ENCODE measurements at places on chromosomes 2 and 18. TPM values are rescaled to one million over a fixed set of nuclear protein-coding genes. Genes with fewer than 3 reads are reported as not detected.

DNA sequence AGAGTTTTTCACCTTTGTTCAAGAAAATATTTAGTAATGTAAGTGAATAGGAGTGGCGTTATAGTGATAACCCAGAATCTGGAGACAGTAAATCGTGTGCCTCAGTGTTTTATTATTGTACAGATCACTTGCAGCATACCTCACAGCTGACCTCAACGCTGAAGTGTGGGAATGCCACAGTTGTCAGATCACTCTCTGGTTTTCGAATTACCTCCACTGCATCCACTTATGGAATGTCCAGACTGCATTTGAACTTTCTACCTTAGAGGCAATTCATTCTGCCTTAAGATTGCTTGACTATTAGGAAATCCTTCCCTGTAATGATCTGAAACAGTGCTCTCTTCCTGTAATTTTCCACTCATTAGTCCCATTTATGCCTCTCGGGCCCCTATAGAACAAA lies 164.5 kb upstream of the ALPP start:
- DNase-seq = no peak

- DNase-seq = no peak
Observed at GRCh38 chr18:62506495-62507143, 16.2 kb upstream of the ZCCHC2 start.

- DNase-seq = no peak
Observed at GRCh38 chr2:231390667-231391066, 4.8 kb upstream of the B3GNT7 start.

DNA sequence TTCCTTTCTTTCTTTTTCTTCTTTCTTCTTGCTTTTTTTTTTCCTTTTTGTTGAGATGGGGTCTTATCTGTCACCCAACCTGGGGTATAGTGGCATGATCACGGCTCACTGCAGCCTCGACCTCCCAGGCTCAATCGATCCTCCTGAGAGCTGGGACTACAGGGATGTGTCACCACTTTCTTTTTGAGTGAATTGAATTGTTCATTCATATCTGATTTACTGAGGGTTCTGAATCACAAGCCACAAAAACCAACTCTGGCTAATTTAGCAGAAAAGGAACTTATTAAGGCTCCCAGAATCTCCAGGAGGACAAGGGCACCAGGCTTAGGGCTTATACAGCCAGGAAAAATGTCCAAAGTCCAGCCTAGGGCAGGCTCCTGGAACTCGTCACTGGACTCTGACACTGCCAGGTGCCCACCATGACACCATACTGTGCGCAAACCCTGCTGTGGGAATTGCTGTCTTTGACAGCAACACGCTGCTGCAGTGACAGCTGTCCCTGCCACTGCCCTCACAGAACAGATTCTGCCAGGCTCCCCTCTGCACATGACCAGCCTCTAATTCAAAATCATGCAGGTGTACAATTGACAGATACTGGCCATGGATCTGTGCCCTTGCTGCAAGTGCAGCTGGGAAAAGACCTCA lies 42.9 kb upstream of the EML6 start:
- DNase-seq = no peak

DNA sequence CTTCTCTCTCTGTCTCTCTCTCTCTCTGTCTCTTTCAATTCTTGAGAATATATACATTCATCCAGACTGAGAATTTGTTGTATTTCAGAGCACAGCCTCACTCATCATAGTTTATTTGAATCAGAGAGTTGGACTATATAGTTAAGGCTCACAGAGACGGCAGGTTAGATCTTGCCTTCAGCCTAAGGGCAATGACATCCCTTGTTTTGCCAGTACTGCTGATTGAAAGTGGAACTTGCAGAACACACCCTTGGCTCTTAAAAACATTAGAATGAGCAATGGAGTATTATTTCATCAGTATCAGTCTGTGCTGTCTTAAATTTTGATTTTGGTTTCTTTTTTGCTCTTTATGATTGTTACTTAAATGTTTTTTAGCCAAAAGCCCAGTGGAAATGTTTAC lies 62.0 kb upstream of the DSG1 start:
- no peak for DNase-seq

DNA sequence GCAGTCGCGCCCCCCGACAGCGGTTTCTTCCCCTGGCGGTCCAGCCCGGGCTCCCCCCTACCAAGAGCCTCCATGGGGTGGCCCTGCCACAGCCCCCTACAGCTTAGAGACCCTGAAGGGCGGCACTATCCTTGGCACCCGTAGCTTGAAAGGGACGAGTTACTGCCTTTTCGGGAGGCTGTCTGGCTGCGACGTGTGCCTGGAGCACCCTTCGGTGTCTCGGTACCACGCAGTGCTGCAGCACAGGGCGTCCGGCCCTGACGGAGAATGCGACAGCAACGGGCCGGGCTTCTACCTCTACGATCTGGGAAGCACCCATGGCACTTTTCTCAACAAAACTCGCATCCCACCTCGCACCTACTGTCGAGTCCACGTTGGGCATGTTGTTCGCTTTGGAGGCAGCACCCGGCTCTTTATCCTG lies 475 bp downstream of the SLC4A1AP start:
- DNase-seq = no peak

The PSTPIP2 gene
- total RNA-seq = 22.2 TPM

The DSEL gene
- total RNA-seq = 34.1 TPM

The SLC5A7 gene
- not detected for total RNA-seq

DNA sequence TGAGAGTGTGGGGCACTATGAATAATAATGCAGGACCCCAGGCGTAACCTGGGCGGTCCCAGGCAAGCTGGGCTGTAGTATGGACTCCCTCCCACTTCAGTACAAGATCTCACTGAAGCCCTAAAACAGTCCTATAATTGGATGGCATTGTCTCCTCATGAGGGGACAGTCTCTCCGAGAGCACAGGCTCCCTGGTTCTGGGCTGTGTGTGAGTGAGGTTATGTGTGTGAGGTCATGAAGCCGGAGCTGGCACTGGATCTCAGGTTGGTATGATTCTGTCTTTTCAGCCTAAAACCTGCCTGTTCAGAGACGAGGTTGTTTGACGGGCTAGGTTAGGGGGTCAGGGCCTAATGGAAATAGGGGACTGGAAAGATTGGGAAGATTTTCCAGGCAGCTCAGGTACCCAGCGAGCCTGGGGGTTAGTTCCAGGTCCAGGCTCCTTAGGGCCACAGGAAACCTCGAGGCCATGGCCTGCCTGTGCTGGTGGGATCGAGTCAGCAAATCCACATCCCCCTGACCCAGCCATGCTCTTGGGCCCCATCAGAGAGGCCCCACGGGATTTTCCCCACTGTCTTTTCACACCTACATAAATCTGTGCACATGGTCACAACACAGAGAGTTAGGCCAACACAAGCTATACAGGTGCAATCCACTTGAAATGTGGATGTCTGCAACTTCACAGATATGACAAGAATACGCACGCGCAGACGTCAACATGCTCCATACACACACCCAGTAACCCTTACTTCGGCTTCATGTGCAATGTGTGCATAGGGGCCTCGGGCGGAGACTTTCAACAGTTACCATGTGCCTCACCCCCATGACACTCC lies 94.8 kb downstream of the INHBB start:
- DNase-seq = no peak

- no peak for DNase-seq
Observed at GRCh38 chr18:13433685-13434084, 215.1 kb downstream of the LDLRAD4 start.

The VRK2 gene
- total RNA-seq = 34.0 TPM

The CKAP2L gene
- not detected for total RNA-seq

DNA sequence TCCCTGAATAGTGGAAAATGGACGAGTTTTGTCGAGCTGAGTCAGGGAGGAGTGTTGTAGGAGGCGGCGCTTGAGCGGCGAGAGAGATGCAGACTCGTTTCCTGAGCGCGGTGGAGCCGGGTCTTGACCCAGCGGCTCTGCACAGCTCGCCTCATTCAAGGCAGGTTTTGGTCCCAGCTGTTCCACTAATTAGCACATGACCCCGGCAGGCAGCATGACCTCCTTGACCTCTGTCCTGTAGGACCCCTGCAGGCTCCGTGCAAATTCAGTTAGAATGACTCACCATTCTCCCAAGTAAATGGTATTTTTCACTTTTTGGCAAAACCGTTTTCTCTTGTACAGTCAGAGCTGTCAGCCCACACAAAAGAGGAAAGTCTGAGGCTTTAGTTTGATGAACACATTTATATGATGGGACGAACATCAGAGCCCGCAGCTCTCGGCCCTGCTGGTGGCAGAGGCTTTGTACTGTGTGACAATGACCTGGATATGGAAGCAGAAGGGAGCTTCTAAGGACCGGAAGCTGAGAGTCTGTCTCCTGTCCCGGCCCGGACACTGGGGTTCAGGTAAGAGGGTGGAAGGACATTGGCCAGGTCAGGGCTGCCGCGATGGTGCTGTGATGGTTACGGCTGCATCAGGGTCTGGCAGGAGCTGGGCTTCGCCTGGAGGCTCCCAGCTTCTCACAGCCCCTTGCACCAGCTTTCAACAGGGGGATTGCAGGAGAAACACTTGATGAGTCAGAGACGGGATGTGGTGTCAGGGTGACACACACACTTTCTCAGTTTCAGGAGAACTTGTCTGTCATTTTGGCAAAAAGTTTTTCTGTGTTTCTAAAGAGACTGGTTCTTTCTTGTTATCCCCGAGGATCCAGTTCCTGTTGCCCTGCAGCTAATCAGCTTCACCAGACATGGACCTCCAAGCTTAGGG lies 29.9 kb upstream of the ALKAL2 start:
- DNase-seq = no peak

The CHAC2 gene
- total RNA-seq = 1.2 TPM
